Stimulated activated CD4-positive, alpha-beta T cell treated with anti-CD3 and anti-CD28 coated beads, Interleukin-4, amount 100 ng/mL, for 48 hours (primary cell): ENCODE measurements at places on chromosomes 1 and 21.

DNA sequence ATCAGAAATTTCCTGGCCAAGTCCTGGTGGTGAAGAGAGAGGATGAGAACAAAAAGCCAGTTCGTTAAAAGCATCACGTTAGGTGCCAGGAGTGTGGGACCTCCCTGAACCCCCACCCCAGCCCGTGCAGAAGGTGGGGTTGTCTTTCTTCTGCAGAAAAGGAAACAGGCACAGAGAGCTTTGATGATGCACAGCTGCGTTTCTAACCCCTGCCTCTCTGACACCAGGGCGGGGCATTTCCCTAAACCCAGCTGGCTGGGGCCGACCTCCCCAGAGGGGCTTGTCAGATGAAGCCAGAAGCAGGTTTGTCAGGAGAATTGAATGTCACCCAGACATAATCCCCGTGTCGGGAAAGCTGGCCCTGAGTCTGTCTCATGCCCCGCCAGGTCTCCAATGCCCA, 189.3 kb upstream of the EDN2 start:
- no peak for DNase-seq

GRCh38 chr1:168865850-168866620, 137.0 kb upstream of the DPT start:
- DNase-seq = no peak

- no peak for DNase-seq
Measured at GRCh38 chr1:178939338-178940067, 68.6 kb upstream of the ANGPTL1 start.

DNA sequence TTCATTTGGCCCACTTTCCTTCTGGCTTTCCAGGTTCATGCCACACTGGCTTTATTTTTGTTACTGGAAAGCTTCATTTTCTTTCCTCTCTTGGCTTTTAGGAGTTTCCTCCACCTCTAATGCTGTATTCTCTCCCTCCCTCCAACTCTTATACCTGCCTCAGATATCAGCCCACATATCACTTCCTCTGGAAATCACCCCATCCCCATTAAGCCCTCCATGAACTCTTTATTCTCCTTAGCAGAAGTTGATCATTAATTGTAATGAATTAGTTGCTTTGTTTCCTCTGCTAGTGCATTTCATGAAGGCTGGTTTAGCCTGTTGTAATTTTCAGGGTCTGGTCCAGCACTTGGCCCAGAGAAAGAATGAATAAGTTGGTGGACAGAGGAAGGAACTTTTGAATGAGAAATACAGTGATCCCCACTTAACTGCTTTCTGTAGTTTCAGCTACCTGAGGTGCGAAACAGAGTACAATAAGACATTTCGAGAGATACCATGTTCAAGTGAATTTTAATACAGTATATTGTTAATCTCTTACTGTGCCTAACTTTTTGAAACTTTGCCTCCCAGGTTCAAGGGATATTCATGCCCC, 1.7 kb downstream of the SOAT1 start:
- no peak for DNase-seq

GRCh38 chr1:37480125-37480466, 5.7 kb downstream of the ZC3H12A start:
- no peak for DNase-seq

DNA sequence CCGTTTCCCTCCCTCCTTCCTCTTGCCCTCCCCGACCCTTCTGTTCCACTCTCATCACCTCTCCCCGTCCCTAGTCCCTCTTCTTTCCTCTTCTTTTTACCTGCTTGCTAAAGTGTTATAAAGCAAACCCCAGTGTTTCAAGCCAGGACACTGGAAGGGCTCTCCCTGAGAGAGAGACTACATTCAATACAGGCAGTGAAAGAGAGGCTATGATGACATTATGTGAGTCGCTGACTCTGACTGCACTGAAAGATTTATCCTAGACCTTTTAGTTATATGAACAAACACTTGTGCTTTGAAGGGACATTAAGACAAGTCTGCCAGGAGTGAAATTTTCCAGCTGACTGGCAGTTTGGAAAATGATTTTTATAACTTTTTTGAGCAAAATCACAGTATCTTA, 155.7 kb downstream of the S1PR1 start:
- DNase-seq = no peak

DNA sequence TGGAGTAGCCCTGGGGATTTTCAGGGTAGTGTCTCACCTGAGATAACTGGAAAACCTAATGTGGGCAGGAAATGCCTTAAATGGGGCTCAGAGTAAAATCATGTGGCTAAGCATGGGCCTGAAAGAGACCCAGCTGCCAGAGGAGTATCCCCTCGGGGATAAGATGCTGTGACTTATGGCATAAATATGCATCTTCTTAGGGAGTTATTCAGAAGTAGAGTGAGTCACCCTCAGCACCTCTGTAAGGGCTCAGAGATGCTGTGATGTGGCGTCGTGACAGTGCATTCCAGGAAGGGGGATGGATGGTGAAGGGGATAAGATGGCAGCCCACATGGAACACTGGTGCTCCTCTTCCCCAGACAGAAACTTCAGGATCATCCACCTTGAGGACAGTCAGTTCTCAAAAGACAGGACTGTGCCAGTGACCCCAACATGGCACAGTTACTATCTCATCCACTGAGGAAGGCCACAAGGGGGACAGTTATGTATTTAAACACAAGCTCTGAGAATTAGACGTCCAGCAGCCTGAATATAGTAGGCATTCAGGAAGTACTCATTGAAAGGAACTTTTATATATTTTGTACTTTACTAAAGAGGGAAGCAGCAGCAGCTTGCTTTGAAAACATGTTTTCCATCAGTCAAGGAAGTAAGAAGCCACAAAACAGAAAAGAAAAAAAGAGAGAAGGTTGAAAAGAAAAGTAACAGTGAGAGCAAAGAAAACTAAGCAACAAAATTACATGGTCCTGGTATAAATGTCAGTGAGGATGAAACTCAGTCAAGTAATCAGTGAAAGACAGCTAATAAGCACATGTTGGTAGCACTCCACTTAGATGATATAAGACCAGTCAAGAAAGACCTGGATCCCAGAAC, 8.3 kb downstream of the IL24 start:
- no peak for DNase-seq

DNA sequence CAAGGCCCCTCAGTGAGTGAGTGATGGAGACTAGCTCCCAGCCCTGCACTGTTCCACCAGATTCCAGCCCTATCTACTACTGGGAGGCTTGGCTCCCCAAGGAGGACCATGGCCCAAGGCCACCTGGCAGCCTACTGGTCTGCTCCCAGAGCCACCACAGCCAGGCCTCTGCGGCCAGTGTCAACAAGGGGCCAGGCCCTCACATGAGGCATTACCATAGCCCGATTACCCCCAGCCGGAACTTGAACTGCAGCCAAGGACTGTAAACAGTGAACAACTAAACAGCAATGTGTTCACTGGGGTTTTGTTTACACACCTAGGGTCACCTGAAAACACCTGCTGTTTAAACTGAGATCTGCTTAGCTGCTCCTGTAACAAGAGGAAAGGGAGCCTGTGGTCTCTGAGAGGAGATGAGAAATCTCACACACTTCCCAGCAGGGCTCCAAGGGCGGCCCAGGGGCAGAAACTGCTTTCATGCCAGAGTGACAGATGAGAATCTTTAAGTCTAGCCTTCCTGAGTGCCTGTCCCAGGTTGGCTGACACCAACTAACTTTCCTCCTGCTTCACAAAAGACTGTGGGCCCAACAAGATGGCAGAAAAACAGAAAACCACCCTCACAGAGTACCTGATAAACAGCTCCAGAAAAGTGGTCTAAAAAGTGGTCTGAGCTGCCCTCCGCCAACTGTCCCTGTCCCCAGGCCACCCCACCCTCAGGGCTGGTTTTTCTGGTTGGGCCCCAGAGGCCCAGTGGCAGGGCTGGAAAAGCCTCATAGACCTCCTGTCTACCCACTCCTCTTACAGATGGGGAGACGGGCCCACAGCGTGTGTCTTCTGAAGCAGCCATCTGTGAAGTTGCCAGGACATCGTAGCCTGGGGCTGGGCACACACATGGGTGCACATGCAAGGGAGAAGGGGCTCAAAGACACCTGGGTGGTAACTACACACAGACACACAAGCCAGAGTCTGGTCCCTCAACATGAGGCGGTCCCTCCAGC, 28.8 kb downstream of the MEF2D start:
- DNase-seq = no peak

GRCh38 chr1:2650967-2651645, 18.3 kb upstream of the MMEL1 start:
- no peak for DNase-seq

GRCh38 chr1:228079013-228079412, 3.5 kb upstream of the ARF1 start:
- DNase-seq = no peak

- no peak for DNase-seq
Measured at GRCh38 chr1:106319612-106320011, 736.9 kb upstream of the PRMT6 start.

DNA sequence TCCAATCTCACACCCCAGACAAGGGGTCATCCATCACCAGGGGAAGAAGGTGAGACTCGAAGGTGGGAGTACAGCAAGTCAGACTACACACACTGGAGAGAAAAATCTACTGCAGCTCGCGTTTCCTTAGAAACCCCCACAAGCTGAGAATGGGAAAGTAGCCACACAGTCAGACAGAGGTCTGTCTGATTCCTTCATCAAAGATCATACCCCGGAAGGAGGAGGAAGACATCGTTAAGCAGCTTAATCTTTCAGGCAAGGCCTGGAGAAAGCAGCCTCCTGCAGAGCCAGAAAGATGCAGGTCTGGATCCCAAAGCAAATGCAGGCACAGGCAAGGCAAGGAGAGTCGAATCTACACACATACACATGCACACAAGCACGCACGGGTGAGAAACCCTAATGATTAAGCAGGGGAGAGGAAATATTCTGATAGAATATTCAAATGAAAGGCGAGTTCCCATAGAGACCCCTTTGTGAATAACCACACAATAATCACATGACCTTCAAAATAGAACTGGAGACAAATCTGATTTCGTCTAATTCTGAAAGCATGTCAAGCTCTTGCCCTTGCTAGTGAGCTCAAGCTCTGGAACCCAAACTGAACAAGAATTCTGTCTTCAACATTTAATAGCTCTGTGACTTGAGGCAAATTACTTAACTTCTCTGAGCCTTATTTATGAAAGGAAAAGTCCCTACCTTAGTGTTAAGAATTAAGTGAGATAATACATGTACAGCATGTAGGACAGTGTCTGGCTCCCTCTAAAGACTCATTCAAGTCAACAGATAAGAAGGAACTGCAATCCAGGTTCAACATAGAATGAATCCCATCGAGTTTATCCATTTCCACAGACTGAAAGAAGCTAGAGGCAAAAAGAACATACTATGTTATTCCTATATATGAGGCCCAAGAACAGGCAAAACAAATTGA, 387.8 kb downstream of the OMA1 start:
- no peak for DNase-seq
